Activated naive CD4-positive, alpha-beta T cell treated with anti-CD3 and anti-CD28 coated beads, Interleukin-2, amount 10 ng/mL, durations not matched to agents 7 days and 5 days (primary cell): ENCODE measurements at places on chromosomes 13 and 19.
A peak's percentile ranks its signal among the peaks of the same experiment; 100 is the strongest.

DNA sequence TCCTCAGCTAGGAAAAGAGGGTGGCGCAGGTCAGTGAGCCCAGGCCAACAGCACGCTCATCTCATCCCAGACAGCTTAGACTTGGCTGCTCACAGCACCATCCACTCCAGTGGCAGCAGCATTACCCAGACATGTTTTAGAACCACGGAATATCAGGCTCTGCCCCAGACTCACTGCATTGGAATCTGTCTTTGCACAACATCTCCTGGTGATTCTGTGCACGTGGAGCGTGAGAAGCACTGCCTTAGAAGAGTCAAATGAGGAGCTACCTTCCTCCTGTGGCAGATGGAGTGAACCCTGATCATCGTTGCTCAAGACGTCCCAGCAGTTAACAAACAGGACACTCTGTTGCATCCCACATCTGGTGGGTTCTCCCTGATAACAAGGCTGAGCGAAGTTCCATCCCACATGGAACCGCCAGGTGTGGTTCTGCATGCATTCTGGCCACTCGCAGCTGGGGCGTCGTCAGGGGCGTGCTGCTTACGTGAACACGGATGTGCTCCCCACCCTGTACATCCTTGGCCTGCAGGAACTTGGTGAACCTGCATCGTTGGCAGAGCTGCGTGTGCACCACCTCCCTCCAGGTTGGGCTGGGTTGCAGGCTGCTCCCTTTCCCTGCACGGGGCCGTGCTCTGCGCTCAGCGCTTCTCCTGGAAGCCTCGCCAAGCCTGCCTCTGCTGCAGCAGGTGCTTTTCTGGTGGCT lies 25.2 kb upstream of the ATP11A start:
- DNase-seq: no peak

DNA sequence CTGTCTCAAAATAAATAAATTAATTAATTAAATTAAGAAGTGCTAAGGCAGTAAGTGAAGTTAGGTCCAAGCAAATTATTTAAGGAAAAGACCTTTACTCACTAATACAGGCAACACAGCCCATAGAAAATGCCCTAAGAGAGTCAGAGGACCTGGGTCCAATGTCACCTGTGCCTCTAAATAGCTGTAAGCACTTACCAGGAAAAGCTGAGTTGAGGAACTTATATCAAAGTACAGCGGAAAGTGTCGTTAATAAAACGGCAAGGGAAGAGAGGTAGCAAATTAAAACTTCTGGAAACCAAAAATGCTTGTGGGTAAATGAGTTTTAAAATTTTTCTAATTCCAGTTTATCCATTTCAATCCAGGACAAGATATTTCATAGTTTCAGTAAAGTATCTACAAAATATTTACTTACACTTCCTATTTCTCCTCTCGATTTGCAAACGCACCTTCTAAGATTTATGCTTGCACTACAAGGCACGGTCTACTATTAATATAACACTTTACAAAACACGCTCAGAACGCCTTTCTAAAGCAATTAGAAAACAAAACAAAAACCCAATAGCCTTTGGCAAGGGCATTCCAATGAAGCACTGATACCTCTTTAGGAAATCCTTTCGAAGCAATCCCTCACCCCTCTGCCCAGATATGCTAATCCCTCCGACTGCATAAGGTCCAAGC lies 963 bp downstream of the VPS36 start:
- no peak for DNase-seq

- no peak for DNase-seq
These were observed 8.6 kb downstream of the FPR3 start for GRCh38 chr19:51803519-51803918.

DNA sequence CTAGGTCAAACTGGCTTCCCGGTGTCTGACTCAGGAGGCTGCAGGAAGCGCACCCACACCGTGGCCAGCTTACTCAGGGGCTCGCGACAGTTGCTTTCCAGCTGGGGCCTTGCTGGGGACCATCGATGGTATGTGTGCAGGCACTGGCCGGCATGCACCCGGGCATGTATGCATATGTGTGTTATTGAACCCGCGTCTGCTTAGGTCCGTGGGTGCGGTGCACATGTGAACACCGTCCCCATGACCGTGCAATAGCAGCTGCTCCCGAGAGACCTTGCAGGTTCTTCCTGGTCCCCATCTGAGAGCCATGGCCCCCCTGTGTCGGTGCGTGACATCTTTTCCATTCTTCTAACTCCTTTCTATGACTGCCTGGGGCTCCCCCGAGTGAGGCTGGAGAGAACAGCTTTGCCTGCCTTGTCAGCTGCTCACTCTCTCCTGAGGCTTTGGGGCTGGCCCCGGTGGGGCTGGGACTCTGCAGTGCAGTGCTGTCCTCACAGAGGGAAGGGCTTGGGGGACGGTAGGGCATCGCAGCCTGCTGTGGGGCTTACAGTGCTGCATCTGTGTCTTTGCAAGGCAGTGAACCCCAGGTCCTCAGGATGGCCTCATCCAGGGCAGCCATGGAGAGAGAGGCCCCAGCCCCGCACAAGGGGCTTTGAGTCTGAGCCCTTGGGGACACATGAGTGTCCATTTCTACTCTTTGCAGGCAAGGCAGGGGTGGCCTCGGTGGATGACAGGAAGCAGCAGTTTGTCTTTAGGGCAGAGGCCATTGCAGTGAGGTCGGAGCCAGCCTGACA lies 65.1 kb downstream of the CHST8 start:
- DNase-seq: no peak

DNA sequence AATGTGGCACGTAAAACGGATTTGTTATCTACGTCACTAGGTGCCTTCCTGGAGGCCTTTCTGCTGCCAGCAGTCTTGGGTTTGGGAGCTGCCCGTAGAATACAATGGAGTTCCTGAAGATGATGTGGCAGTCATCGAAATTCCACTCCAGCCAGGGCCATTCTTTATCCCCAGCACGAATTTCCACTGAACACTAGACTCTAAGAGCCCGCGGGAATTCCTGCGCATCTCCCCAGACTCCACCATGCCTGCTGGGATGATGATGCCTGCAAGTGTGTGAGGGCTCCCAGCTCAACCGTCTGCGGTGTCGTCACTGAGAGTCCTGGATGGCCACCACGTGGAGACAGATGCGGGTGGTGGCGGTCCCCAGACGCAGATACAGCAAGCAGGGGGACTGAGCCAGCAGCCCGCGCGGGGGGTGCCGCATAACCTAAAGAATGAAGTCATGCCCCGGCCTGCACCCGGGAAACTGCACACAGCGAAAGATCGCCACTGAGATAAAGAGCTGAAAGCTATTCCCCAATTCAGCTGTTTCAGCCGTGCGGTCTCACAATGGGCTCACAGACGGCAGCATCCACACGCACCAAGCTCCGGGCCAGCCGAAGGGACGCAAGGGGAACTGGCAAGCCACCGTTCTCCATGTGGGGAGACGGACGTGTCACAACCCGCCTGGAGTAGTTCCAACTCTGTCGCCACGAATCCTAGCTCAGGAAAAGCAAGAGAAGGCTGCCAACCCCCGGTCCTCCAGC lies 41.1 kb downstream of the COL4A1 start:
- no peak for DNase-seq

DNA sequence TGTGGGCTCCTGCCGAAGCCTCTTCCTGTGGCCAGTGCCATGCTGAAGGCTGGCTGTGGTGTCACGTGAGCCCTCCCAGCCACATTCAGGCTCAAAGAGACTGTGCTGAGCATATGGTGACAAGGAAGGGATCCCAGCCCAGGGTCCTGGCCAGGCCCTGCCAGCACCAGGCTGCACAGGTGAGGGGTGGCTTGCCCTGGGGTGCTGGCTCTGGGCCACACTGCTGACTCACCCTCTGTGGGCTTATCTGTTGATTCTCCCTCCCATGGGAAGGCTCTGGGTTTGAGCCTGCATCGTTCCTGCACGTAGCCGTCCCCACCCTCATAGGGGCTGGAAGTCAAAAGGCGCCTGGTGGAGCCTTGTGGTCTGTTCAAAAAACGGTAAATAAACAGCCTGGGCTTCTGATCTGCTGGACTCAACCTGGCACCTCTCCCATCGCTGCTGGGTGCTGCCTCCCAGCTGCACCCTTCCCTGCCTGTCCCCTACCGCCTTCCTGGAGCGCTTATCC lies 31.1 kb downstream of the DNM2 start:
- DNase-seq: no peak

DNA sequence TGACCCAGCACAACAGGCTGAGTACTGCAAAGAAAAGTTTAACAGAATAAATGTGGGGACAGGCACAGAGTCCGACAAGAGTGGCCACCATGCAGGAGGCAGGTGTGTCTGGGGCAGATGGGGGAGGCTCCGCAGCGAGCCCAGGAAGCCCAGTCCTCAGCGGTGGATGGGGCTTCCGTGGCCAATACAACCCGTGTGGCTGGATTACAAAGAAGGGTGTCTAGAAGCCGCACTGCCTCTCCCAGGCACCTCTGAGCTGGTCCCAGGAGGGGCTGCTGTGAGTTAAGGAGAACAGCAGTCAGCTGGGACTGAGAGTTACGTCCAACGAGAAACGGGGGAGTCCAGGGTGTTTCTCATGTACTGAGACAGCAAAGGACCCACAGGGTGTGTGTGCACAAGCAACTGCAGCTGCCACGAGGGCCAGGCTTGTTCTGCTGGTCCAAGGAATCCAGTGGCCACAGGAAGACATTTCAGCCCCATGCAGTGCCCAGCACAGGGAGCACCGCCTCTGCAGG lies 70.2 kb downstream of the SPACA7 start:
- DNase-seq: peak; percentile 10
